ENCODE measurements at places on chromosomes 1 and 21.

- no peak for DNase-seq
Measured at GRCh38 chr1:27554293-27554692, 49.7 kb downstream of the AHDC1 start.

DNA sequence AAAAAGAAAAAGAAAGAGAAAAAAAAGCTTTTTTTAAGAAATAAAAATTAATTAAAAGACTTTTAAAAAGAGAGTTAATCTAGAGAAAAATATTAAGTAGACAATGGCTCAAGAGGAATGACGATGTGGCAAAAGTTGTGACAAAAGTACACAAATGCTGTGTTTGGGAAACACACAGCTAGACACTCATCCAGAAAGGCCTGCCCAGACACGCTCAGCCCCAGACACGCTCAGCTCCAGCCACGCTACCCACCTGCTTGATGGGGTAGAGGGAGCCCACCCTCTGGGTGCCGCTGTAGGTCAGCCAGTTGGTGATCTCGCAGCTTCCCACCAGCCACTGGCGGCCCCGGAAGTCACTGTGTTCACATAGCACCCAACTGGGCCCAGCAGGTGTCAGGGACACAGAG lies 10.2 kb downstream of the CD52 start:
- no peak for DNase-seq

GRCh38 chr1:205998457-205999241 lies 4.5 kb downstream of the RAB7B start:
- no peak for DNase-seq

DNA sequence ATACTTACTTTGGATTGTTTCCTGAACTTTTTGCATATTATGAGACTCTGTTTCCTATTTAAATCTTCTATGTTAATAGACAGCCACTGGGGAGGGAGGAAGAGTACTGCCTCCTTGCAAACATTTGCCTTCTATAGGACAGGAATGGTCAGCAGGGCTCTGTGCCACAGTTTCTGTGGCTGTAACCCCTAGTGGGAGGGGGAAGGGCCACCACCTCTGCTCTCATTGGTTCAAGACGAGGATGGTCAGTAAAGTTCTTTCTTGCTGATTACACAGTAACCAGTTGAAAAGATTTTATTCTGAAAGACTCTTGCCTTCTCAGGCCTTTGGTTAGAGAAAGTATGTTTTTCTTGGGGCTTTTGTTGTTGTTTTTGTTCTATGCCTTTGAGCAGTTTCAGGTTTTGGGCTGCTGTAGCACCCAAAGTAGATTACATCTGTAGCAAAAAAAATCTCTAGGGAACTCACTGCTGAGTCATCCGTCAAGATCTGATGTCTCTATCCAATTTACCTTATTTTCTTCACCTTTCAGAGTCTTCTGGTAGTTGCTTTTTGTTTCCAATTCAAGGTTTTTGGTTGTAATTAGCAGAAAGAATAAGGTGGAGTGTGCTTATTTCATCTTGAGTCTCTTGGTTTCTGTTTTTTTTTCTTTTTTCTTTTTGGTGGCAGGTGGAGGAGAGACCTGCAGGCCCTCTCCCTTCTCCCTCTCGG lies 23.1 kb downstream of the SLC35A3 start:
- DNase-seq, result no peak

DNA sequence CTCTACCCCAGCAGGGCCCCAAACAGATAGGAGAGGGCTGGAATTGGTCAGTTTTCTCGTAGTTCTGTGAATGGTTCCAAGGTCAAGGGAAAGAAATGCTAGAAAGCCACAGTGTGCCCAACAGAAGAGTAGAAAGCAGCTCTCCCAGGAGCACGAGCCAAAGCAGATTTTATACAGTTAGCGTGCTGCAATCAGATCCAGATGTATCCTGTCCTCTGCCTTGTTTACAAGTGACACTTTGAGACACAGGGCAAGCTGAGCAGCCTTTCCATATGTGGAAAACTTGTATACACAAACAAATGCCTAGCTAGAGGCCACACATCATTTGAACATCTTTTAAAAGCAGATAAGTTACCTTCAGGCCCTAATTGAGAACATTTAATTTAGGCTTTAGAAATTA lies 6.5 kb downstream of the VAMP3 start:
- DNase-seq, result no peak

DNA sequence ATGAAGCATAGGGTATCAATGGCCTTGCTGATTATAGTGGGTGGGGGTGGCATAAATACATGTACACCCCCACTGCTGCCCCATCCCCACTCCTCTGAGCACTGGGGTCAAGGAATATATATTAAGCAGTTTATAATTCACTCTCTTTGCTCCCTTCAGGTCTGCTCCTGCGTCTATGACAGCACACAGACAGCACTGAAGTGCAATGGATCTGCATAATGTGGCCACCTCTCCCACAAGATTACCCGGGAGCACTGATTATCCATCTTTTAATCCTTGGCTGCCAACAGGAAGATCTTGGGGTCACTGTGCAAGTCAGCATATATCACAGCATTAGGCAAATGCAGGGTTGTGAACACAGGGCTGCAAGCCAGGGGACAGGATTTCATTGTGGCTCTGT lies 19.3 kb downstream of the RXRG start:
- no peak for DNase-seq

DNA sequence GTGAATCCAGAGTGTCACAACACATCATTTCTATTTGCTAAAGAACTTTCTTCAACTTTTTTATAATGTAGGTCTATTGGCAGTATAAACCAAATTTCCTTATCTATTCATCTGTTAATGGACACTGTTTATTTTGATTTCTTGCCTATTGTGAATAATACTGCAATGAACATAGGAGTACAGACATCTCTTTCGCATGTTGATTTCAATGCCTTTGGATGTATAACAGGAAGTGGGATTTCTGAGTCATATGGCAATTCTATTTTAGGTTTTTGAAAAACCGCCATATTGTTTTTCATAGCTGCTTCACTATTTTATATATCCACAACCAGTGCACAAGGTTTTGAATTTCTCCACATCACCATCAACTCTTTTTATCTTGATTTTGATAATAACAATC lies 198.7 kb downstream of the KCNT2 start:
- no peak for DNase-seq

DNA sequence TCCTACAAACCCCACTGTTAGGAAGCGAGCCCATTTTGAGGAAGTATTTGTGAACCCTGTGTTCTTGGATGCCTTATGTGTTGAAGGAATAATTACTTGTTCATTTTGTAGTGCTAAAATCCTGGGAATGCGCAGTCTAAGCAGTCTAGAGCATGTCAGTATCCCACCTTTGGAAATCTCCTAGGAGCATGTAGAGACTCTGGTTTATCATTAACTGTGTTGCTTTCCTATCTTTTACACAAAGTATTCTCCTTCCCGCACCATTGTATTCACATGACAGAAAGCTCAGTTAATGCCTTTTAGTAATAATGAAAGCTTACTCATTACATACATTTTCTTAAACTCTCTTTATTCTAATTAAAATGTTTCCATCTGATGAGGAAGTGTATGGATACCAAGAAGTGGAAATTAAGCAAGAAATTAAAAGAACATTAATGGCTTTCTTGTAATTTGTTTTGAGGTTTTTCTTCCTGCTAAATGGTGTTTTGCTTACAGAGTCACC lies 99.4 kb downstream of the CAMTA1 start:
- DNase-seq, result no peak

DNA sequence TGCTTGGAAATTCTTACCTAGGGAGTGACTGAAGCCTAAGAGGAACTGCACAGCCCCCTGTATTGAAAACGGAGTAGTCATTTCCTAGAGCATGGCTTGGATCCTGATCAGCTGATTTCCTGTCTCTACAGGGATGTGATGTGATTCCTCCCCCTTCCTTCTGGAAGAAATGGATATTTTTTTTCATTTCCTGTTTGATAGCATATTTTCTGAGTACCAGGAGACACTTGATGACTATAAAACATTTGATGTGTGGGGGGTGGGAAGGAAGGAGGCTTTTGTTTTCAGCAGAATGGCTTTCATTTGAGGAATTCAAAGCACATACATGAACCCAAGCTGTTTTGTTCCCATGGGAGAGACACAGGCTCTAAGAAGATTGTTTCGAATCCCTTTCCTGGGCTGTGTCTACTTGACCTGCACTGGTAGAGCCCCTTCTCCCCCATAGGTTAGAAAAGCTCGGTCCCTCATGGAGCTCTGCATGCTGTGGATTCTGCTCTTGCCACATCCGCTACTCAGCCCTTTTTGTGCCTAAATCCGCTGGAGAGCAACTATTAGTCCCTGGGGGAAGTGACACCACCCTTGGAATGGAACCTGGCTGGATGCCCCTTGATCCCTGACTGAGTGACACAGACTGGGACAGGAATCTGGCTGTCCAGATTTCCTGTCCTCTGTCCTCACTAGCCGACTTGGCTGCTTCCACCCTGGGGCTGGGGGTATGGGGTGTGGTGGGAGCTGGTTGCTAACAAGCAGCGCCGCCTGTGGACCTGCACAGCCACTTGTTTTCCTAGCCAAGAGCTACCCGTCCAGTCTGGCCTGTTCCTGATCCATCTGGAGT lies 71.8 kb upstream of the MACF1 start:
- DNase-seq, result no peak

DNA sequence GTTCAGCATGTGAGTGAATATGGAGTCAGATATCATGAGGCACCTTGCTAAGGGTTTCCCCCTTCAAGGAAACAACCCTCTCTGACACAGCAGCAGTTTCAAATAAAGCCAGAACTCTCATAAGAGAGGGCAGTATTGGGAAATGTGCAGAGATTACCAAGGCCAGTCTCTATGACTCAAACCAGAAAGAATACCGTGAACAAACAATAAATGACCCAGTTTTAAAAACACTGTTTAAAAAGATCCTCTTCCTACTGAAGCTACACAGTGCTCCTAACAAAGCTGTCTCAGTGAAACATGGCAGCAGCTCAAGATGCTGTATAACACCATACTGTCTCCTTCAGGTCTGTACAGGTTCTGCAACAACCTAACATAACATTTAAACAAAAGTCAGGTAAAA lies 102.6 kb downstream of the KIAA0319L start:
- DNase-seq, result peak; percentile 49

DNA sequence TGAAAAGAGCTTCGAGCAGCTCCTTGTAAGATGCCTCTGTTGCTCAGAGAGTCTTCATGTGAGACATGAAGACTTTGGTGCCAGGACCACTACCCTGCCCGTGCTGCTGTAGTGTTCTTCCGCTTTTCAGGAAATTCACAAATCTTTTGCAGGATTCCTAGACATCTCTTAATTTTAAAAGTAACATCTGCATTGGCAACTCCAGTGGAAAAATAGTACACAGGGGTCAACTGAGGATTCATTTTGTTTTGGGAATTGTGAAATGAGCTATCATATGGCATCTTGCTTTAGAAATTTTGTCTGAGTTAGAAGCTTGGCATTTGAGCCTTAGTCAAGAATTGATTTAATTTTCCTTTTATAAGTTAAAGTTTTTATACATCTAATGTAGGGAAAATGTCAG lies 7.2 kb downstream of the PRDM2 start:
- DNase-seq, result no peak

DNA sequence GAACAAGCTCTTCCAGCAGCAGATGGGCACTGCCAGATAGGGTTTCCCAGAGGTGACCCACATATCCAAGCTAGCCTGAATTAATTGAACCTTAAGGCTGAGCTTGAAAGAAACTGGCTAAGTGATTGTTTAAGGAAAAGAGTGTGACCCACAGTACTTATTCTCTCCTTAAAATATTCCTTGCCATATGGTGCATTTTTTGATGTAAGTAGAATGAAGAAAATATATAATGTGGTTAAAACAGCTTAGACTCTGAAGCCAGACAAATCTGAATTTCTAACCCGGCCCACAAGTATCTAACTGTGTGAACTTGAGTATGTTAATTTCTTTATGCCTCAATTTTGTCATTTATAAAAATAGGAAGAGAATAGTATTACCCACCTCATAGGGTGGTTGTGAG lies 4.9 kb downstream of the PPP1R8 start:
- DNase-seq, result no peak

DNA sequence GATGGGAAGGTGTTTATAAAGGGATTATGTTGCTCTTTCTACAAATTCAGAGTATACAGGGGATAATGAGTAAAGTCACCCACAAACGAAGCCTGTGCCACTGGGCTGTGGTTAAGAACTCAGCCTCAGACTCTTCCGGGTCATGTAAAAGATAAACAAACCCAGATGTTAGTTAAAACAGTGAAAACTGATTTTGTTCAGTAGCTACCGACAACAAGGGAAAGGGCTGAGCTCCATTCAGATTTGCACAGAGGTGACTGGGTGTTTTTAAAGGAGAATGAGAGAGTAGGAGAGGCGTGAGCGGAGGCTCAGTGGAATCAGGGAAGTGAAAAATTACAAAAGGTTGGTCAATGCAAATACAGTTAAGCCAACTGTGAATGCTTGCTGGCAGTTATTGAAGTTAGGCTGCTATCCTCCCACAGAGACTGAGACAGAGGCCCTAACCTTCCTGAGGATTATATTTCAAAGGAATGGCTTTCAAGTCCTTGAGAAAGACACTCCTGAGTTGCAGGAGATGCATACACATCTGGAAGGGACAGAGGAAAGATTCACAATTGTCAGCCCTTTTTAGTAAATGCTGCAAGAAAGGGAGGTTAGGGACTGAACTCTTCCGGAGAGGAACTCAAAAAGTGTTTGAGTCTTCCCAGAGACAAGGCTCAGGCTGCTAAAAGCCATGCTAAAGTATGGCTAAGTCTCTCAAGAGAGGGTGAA lies 29.9 kb upstream of the SAMD13 start:
- no peak for DNase-seq

- DNase-seq, result no peak
Measured at GRCh38 chr21:34857122-34857713, 188.4 kb downstream of the CLIC6 start.

GRCh38 chr21:15354516-15354915 lies 289.7 kb upstream of the NRIP1 start:
- DNase-seq, result no peak

DNA sequence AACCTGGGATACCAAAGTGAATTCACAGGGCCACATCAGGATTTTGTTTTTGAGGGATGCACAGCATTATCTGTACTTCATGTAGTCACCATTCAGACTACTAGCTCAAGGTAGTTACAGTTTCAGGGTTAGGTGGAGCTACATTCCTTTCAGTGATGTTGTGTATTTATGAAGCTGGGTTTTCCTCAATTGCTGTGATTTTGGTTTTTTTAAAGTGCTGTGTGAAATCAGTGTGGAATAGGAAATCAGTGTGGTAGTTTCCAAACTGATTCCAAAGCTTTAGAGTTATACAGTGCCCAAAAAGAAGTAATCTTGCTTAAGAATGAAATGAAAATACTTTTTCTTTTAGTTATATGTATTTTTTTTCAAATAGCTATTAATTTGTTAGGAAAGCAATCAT lies 95.8 kb downstream of the PKN2 start:
- DNase-seq, result no peak

DNA sequence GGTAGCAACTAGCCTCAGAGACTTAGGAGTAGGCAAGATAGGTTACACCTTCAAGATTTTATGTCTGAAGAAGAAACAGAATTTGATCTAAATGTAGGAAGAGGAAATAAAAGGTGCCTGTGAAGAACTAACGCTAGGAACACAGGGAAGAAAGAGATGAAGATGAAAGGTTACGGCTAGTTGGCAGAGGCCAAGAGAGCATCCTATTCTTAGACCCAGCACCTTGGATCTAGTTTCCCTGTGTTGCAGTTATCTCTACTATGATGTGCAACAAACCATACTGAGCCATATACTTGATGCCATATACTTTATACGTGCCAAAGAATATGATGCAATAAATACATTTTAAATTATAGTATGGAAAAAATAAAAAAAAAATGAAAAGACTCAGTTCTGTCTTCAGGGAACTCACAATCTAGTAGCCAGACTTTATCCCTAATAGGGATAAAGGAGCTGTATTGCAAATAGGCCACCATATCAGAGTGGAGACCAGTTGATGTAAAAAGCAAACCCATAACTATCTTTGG lies 181.1 kb downstream of the PBX1 start:
- no peak for DNase-seq

GRCh38 chr1:1548591-1548990 lies 8.2 kb upstream of the TMEM240 start:
- DNase-seq, result no peak

- no peak for DNase-seq
Measured at GRCh38 chr1:33512226-33513011, 40.0 kb downstream of the ZSCAN20 start.

Measured in AML-193 (cell line).